ENCODE measurements at places on chromosomes 3 and 15.
A peak's percentile ranks its signal among the peaks of the same experiment; 100 is the strongest.

GRCh38 chr15:88331291-88331690 lies 74.8 kb upstream of the NTRK3 start:
- DNase-seq, result peak; percentile 5

DNA sequence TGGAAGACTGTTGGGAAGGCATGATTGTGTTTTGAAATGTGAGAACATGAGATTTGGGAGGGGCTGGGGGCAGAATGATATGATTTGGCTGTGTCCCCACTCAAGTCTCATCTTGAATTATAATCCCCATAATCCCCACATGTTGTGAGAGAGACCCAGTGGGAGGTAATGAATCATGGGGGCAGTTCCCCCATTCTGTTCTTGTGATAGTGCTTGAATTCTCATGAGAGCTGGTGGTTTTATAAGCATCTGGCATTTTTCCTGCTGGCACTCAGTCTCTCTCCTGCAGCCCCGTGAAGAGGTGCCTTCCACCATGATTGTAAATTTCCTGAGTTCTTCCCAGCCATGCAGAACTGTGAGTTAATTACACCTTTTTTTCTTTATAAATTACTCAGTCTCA lies 430.5 kb downstream of the OTOL1 start:
- no peak for DNase-seq

DNA sequence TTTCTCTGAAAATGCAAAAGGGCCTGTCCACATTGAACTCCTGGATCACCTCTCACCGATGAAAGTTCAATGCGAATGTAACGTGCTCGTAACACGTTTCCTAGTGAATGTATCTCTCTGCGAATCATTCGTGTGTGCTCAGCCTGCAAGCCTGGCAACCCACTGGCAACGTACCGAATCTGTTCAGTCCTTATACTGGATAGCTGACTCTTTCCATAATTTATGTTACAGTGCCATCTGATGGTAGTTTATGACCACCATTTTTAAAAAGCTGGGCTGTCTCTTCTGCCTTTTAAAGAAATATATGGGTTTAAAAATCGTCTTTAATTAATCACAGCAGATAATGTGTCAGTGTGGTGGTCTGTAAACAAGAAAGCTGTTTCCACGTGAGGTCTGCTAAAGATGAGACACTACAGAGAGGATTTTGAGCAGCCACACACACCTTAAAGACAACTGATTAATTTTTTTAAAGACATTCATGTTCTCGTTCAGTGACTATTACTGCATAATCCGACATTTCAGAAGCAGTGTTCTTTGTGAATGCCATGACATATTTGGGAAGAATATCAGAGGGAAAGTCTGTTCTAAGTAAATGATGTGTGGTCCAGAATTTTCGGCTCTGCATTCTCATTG lies 69.4 kb upstream of the FOXP1 start:
- no peak for DNase-seq

DNA sequence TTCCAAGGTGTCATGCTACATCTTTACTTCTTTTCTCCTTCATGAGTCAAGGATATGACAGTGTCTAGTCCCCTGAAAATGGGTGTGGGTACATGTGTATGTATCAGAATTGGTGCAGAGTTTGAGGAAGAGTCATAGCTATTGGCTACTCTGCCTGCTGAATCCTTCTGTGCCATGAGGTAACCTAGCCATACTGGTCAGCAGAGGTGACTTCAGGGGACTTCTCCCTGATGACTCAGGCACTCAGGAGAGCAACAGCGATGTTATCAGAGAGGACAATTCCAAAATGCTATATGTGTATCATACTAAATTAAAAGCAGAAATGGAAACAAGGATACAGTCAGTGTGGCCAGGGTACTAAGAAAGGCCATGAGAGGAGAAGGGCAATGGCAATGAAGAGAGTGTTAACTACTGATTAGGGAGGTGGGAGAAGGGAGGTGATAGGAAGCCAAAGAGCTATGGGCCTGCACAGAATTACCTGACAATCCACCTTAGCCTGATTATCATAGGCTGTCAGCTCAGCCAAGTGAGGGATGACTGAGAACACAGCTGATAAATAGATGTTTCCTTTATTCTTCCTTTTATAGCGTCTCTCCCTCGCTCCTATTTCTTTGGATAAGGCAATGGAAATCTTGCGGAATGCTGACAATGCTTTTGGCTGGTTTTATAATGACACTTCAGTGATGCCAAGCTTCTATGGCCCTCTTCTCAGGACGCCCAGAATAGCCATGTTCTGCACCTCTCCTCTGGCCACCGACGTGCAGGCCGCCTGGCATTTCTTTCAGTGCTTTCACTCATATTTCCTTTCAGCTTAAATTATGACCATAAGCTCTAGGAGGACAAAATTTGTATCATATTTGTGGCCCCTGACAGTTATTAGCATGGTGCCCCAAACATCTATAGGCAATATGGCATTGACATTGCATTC lies 90.6 kb downstream of the FGF12 start:
- DNase-seq, result no peak

DNA sequence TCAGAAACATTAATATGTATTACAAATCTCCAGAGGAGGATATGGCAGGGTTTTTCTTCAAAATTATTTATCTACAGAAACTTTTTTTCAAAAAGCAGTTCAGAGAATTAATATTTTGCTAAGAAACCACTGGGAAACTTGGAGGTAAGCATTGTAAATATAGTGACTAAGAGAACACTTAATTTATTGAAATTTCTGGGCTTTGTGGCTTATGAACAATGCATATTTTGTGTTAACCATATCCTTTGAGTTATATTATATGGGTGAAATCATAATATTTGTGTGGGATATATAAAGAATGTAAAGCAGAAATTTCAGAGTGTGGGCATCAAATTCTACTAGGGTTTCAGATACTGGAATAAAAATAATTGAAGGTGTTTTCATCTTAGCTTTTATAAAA lies 1059.2 kb downstream of the ZPLD1 start:
- no peak for DNase-seq

GRCh38 chr3:186724911-186725310 lies 7.8 kb downstream of the KNG1 start:
- no peak for DNase-seq

DNA sequence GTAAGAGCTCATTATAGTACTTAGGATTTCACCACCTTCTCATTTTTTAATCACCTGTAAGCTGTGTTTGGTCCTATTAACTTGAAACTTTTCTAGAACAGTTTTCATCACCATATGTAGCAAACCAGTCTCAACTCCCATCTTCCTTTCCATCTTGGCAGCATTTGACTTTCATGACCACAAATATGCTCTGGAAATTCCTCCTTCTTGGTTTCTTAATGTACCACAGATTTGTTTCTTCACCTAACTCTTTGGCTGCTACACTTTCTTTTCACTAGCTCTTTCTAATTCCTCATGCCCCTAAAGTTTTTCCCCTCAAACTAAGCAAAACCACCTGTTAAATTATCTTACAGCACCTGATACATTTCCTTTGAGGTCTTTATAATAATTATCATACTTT lies 13.2 kb upstream of the NMB start:
- no peak for DNase-seq

DNA sequence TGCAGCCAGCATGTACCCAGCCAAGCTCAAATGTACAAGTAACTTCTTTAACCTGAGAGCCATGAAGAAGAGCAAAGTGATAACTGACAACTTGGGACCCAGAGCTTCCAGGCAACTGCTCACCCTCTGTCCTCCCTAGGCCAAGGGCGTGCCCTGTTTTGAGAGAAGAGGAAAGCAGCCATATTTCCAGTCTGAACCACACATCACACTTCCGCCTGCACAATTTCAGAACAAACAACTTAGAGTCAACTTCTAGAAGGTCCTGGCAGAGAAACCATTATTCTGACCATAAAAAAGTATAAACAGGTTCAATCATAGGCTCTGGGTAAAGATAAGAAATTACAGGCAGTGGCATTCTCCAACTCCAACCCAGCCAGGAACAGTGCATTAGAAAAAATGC lies 50.1 kb downstream of the ITGB5 start:
- no peak for DNase-seq

GRCh38 chr3:58164906-58165821 lies 45.6 kb downstream of the DNASE1L3 start:
- no peak for DNase-seq

GRCh38 chr3:173013219-173013832 lies 127.7 kb downstream of the SPATA16 start:
- DNase-seq, result no peak

GRCh38 chr15:79881254-79881653 lies 15.6 kb downstream of the MTHFS start:
- DNase-seq, result no peak

DNA sequence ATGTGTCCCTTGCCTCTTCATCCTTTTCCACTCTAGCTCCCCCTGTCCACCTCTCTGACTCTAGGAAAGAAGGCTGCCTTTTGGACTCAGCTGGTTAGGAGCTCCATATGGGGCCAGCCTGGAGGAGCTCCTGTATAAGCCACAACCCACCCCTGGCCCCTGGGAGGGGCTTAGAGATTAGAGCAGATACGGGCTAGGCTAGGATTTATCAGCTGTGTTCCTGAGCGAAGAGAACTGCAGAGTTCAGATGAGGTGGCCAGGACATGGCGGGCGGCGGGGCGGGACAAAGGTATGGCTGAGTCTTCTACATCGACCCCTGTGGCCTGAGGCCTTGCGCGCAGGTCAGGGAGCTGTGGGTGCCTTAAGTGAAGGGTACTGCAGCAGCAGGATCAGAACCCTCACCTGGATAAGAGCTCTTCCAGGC lies 7.9 kb downstream of the NBEAL2 start:
- peak; percentile 27 for DNase-seq

- DNase-seq, result no peak
Observed at GRCh38 chr15:57902155-57902554, 163.4 kb downstream of the ALDH1A2 start.

DNA sequence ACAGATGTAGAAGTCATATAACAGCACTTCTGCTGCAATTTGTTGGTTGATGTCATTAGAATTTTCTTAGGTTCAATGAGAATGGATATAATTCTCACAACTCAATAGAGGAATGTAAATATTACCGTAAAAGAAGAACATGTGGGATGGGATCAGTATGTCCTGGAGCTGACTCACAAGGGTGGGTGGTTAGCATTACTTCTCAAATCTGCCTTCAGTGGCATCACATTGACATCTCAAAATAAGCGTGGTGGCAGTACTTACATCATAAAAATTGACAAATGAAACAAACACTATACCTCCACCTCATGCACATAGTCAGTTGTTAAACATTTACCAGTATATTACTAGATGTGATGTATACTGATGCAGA lies 1068.0 kb upstream of the CADM2 start:
- DNase-seq, result no peak

GRCh38 chr3:148379763-148380382 lies 317.8 kb upstream of the AGTR1 start:
- no peak for DNase-seq

DNA sequence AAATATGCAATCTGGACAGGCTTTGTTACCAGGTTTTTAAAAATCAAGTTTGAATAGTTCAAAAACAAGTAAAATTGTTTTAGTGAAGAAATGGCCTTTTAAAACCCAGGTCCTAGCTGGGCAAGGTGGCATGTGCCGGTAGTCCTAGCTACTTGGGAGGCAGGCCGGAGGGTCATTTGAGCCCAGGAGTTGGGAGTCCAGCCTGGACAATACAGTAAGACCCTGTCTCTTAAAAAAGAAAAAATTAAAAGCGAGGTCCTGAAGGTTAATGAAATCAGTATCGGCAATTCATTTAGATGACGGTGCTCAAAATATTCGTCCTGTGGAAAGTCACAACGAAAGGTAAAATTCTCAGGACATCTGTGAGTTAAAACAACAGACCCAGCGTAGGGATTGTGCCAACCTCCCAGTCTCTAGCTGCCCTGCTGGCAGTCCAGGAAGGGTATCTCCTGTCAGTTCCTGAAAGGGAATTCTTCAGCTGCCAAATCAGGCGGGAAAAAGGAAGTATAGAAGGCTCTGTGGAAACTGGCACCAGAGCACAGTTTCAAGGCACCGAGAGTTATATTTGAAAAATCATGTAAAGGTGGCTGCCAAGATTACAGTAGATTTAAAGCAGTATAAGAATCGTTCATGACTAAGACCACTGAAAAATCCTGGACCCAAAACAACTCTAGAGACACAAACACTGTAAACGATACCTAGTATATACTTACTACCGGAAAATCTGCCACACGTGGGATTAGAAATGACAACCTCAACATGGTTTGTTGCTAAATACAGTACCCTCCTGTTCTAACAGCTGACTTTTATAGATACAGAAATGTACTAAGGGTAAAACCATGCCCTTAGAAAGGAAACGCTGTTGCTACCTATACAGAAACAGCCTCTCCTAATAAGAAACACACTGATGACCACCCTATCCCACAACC lies 1.2 kb upstream of the ABHD17C start:
- DNase-seq, result no peak

DNA sequence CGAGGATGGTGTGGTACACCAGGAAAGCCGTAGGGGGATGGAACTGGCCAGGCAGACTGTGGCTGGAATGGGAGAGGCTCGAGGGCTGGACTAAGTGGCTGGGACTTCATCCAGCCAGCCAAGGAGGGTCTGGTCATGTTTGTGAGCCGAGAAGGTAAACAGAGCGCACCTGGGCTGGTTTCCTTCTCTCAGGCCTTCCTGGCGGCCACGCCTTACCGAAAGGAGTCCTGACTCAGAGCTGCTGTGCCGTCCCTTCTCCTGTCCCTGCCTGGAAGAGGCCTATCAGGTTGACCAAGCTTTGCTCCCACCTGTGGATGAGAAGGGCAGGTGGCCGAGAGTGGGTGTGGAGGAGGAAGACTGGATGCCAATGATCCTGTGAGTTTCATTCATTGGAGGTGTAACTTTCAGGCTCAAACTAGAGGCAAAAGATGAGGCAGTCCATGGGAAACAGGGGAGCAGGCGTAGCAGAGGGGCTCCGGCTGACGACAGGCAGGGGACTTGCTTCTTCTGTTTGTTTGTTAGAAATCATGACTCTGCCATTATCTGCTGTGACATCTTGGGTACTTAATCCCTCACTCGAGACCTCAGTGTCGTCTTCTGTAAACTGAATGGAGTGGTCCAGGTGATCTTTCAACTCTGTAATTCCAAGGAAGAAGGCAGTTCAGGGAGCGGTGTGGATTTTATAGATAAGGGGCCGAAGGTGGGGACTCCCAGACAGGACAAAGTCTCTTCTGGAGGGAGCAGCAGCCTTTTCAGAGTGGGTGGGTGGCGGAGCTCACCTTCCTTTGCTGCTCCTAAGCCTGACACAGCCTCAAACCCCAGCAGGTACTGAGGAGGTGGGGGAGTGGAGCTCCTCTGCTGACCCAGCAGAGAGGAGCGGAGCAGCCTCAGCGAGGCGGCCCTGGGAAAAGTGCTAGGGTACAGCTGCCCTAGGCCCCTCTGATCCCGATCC lies 71.8 kb upstream of the GATM start:
- DNase-seq, result no peak

- no peak for DNase-seq
Observed at GRCh38 chr3:186932281-186933181, 2.2 kb downstream of the ST6GAL1 start.

GRCh38 chr15:100768501-100768931 lies 111.1 kb upstream of the ALDH1A3 start:
- no peak for DNase-seq

GRCh38 chr15:70084461-70084860 lies 13.3 kb downstream of the TLE3 start:
- no peak for DNase-seq

- DNase-seq, result no peak
Observed at GRCh38 chr15:38300395-38300794, 47.8 kb downstream of the SPRED1 start.

Data from stimulated activated CD4-positive, alpha-beta T cell treated with anti-CD3 and anti-CD28 coated beads, Interleukin-4, amount 100 ng/mL, for 4 hours (primary cell).